Endothelial cell (in vitro differentiated cells): ENCODE measurements at places on chromosomes 2 and 18.

GRCh38 chr2:221641181-221641871 lies 69.2 kb upstream of the EPHA4 start:
- no peak for DNase-seq

- DNase-seq = no peak
These were observed 823 bp upstream of the RNU2-63P start for GRCh38 chr2:88016960-88017779.

GRCh38 chr2:166700079-166700478 lies 188.2 kb upstream of the XIRP2 start:
- DNase-seq = no peak

- no peak for DNase-seq
These were observed 118.1 kb upstream of the EPAS1 start for GRCh38 chr2:46179037-46179621.

- no peak for DNase-seq
These were observed 202.0 kb upstream of the SLC14A2 start for GRCh38 chr18:45413180-45413836.

DNA sequence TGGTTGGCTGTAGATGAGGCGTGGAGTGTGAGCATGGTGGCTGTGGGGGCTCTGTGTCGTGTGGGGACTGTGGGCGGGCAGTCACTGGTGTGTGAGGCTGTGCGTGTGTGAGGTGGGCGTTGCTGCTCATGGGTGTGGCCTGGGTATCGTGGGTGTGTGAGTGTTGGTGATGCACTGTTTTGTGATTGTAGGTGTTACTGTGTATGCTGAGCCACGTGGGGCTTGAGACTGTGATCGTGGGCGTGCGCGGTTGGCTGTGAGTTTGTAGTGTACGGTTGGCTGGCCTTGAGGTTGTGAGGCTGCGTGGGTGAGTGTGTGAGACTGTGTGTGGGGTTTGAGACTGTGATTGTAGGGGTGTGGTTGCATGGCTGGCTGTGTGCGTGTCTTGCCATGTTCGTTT lies 8.5 kb downstream of the INHBB start:
- no peak for DNase-seq
